ENCODE measurements at places on chromosomes 2 and 18.
A peak's percentile ranks its signal among the peaks of the same experiment; 100 is the strongest.

- no peaks in the 10 kb centered on the region for H3K27me3 ChIP-seq
- no peak overlapping the region for H3K4me3 ChIP-seq
- no peak for DNase-seq
- no peaks in the 10 kb centered on the region for H3K4me1 ChIP-seq
Measured at GRCh38 chr18:78319961-78320360, 659.7 kb upstream of the SALL3 start.

DNA sequence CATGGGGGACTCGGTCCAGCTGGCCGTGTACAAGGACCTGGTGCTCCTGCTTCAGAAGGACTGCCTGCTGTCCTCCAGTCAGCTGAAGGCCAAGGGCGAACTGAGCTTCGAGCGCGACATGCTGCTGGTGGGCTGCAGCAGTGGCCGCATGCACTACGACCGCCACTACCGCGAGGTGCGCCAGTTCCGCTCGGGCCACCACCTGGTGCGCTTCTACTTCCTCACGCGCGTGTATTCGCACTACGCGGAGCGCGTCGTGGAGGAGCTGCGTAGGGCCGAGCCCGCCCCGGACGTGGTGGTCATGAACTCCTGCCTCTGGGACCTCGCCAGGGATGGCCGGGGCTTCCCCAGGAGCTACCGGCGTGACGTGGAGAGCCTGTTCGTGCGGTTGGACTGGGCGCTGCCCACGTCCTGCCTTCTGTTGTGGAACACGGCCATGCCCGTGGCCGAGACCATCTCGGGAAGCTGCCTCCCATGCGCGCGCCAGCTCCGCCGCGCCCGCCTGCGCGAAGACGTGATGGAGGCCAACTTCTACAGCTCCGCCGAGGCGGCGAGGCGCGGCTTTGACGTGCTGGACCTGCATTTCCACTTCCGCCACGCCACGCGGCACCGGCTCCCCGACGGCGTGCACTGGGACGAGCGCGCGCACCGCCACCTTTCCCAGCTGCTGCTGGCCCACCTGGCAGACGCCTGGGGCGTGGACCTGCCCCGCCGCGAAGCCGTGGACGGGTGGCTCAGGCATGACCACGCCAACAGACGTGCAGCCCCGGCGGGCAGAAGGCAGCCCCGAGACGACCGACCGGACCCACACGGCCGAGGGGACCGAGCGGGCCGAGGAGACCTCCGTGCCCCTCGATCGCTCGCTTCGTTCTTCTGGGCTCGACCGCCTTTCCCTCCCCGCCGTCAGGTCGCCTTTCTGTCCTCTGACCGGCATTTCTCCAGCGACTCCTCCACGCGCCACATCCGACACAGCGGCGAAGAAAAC, 293.9 kb upstream of the ERBB4 start:
- no peaks in the 10 kb centered on the region for H3K36me3 ChIP-seq
- no peak overlapping the region for H3K27ac ChIP-seq
- H3K27me3 ChIP-seq = no peaks in the 10 kb centered on the region
- H3K4me3 ChIP-seq = no peak overlapping the region

- no peaks in the 10 kb centered on the region for H3K4me1 ChIP-seq
- no peak for DNase-seq
- H3K27ac ChIP-seq = no peak overlapping the region
Measured at GRCh38 chr2:24863641-24864040, 56.4 kb downstream of the ADCY3 start.

- H3K4me3 ChIP-seq = no peak overlapping the region
- no peak for DNase-seq
- H3K27me3 ChIP-seq = no peaks in the 10 kb centered on the region
Measured at GRCh38 chr2:239307221-239307569, 93.6 kb downstream of the HDAC4 start.

GRCh38 chr2:52445686-52446085, 1321.9 kb upstream of the CHAC2 start:
- no peak overlapping the region for H3K27ac ChIP-seq
- H3K4me1 ChIP-seq = no peaks in the 10 kb centered on the region
- H3K36me3 ChIP-seq = no peaks in the 10 kb centered on the region

DNA sequence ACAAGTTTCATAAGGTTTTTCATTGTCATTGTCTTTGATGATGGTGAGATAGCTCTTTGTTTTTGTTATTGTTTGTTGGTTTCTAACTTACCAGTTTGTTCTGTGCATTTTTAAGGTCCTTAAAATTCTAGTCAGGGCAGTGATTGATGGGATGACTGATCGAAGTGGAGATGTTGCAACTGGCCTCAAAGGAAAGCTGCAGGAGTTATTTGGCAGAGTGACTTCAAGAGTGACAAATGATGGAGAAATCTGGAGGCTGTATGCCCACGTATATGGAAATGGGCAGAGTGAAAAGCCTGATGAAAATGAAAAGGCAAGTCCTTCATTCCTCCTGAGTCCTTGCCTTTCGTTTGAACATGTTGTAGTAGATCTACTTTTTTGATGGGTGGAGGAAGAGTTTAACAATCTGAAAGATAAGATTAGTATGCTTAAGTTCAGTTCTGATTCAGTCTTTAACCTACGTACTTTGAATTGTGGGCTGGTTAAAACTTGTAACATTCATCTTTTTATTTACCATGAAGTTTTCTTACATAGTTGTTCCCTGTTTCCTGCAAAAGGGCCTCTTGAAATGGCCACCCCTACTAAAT, 135.8 kb upstream of the LTBP1 start:
- no peak overlapping the region for H3K4me3 ChIP-seq
- peaks cover 5% of the 10 kb centered on the region for H3K4me1 ChIP-seq
- H3K27me3 ChIP-seq = no peaks in the 10 kb centered on the region
- H3K36me3 ChIP-seq = no peaks in the 10 kb centered on the region
- no peak overlapping the region for H3K27ac ChIP-seq

- H3K4me3 ChIP-seq = no peak overlapping the region
- no peak for DNase-seq
- H3K4me1 ChIP-seq = no peaks in the 10 kb centered on the region
- H3K27ac ChIP-seq = no peak overlapping the region
- H3K36me3 ChIP-seq = no peaks in the 10 kb centered on the region
Measured at GRCh38 chr2:204171432-204172144, 235.0 kb downstream of the ICOS start.

GRCh38 chr2:171630812-171631626, 56.2 kb upstream of the DYNC1I2 start:
- H3K4me3 ChIP-seq = no peak overlapping the region
- no peaks in the 10 kb centered on the region for H3K36me3 ChIP-seq
- DNase-seq = no peak
- H3K4me1 ChIP-seq = no peaks in the 10 kb centered on the region
- peaks cover 7% of the 10 kb centered on the region for H3K27me3 ChIP-seq

- H3K4me1 ChIP-seq = no peaks in the 10 kb centered on the region
- peaks cover 20% of the 10 kb centered on the region for H3K27me3 ChIP-seq
- H3K27ac ChIP-seq = no peak overlapping the region
Measured at GRCh38 chr2:121019756-121020155, 265.2 kb downstream of the TFCP2L1 start.

DNA sequence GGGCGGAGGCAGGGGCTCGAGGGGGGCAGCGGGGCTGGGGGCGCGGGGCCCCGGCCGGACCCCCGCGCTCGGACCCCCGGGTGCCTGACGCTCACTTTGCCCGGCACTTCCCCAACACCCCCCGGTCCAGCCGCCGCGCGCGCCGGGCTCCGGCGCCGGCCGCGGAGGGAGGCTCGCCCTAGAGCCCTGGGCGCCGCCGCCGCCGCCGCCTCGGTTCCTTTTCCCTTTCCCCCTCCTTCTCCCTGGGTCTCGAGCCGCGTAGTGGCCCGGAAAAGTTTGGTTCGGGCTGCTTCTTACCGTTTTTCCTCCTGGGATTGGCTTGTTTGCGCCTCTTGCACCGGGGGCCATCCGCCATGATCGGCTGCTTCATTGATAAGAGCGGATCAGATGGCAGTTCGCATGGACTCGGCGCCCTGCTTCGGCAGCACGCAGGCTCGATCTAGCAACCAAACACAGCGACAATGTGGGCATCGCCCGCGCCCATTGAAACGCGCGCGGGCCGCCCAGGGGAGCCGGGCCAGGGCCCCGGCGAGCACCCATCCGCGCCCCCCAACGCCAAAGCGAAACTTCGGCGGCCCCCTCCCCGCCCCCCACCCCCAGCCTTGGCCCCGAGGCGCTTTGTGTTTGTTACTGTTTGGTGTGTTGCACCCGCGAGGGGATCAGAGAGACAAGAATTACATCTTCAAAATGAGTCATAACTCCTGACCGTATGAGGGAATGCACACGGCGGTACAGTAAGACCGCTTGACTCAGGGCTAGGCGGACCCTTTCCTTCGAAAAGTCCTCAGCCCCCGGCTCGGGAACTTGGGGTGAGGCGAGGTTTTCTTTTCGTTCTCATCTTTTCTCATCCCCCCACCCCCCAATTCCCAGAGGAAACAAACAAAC, 2.7 kb downstream of the ZEB2 start:
- peak overlapping the region; percentile 99 for H3K27ac ChIP-seq
- H3K36me3 ChIP-seq = no peaks in the 10 kb centered on the region
- peaks cover 43% of the 10 kb centered on the region for H3K4me1 ChIP-seq
- peak overlapping the region; percentile 87 for H3K4me3 ChIP-seq
- H3K27me3 ChIP-seq = no peaks in the 10 kb centered on the region
- peak; percentile 98 for DNase-seq

DNA sequence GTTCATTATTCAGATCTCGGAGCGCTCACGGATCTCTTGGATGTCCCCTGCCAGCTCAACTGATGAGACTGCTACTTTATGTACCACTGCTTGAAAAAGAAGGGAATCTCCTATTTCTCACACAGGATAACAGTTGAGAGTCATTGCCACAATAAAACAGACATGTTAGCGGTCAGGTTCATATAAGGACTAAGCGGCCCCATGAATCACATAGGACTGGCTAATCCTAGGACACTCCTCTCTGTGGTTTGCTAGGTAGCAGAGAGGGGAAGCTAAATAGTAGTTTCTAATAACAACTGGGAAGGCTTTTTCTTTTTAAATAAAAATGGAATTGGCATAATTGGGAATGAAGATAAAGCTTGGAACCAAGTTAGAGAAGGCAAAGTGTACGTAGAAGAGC, 15.9 kb upstream of the TGFA start:
- no peaks in the 10 kb centered on the region for H3K4me1 ChIP-seq
- H3K36me3 ChIP-seq = no peaks in the 10 kb centered on the region
- no peak overlapping the region for H3K4me3 ChIP-seq
- peaks cover 13% of the 10 kb centered on the region for H3K27me3 ChIP-seq
- no peak overlapping the region for H3K27ac ChIP-seq
- peak; percentile 20 for DNase-seq

DNA sequence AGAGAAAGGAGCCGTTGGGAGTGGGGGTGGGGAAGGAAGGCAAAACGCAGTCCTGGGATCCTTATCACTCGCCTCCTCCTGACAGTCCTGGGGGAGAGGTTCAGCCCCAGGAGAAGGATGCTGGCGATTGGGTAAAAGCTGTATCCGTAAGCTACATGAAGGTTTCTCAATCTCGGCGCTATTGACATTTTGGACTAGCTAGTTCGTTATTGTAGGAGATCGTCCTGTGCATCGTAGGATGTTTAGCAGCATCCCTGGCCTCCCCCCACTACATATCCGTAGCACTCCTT, 511 bp upstream of the TP53I3 start:
- peak overlapping the region; percentile 77 for H3K27ac ChIP-seq
- peak; percentile 58 for DNase-seq
- H3K27me3 ChIP-seq = no peaks in the 10 kb centered on the region
- peaks cover 6% of the 10 kb centered on the region for H3K36me3 ChIP-seq
- peak overlapping the region; percentile 90 for H3K4me3 ChIP-seq

DNA sequence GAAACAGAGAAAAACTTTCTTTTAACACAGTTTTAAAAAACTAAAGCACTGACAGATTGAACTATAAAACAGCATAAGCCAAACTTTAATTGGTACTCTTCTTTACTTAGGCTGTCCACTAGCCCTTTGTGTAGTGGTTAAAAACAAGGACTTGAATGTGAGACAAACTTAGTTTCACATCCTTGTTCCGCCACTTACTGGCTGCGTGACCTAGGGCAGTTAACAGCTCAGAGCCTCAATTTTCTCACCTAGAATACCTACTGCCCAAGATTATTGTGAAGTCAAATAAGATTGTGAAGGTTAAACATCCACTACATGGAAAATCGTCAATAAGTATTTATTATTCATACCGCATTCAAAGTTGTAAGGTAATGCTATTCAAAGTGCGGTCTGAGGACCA, 2.0 kb downstream of the WDR35 start:
- no peak overlapping the region for H3K27ac ChIP-seq
- no peaks in the 10 kb centered on the region for H3K27me3 ChIP-seq
- H3K4me1 ChIP-seq = peaks cover 7% of the 10 kb centered on the region
- no peaks in the 10 kb centered on the region for H3K36me3 ChIP-seq
- no peak overlapping the region for H3K4me3 ChIP-seq

- no peak for DNase-seq
- peaks cover 12% of the 10 kb centered on the region for H3K27me3 ChIP-seq
- H3K27ac ChIP-seq = no peak overlapping the region
- H3K36me3 ChIP-seq = no peaks in the 10 kb centered on the region
- no peaks in the 10 kb centered on the region for H3K4me1 ChIP-seq
Measured at GRCh38 chr2:215082446-215082845, 56.0 kb downstream of the ABCA12 start.

DNA sequence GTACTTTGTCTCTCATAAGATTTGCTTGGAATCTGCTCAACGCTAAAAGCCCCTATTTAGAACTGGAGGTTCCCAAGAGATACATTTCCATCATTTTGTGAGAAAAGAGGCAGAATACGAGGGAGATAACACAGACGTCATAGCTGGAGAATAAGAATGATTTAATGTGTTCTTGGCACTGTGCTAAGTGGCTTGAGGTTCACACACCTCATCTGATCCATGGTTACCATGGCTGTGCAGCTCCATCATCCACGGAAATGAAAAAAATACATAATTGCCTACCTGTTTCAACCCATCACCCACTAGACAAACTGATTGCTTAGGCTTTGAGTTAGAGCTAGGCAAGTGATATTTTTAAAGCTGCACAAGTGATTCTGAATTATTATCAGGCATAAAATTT, 227.6 kb downstream of the SLC8A1 start:
- peaks cover 19% of the 10 kb centered on the region for H3K4me1 ChIP-seq
- no peaks in the 10 kb centered on the region for H3K27me3 ChIP-seq
- no peak overlapping the region for H3K27ac ChIP-seq
- no peaks in the 10 kb centered on the region for H3K36me3 ChIP-seq

- DNase-seq = no peak
- no peaks in the 10 kb centered on the region for H3K27me3 ChIP-seq
- no peak overlapping the region for H3K27ac ChIP-seq
- no peak overlapping the region for H3K4me3 ChIP-seq
- peaks cover 17% of the 10 kb centered on the region for H3K4me1 ChIP-seq
- H3K36me3 ChIP-seq = no peaks in the 10 kb centered on the region
Measured at GRCh38 chr2:85459771-85460170, 41.3 kb downstream of the SH2D6 start.
